Erythroblast (primary cell): ENCODE measurements at places on chromosomes 4 and X.
A peak's percentile ranks its signal among the peaks of the same experiment; 100 is the strongest.

- DNase-seq: no peak
Measured at GRCh38 chrX:42772874-42773273, 5.1 kb downstream of the PPP1R2C start.

GRCh38 chrX:19794690-19795089 is 92.7 kb downstream of the SH3KBP1 start:
- DNase-seq: no peak

GRCh38 chrX:81489987-81490386 is 288.1 kb downstream of the SH3BGRL start:
- DNase-seq: peak; percentile 1

GRCh38 chr4:169800541-169800940 is 42.8 kb upstream of the HPF1 start:
- DNase-seq: no peak

- no peak for DNase-seq
Measured at GRCh38 chr4:7261087-7261486, 68.7 kb downstream of the SORCS2 start.

DNA sequence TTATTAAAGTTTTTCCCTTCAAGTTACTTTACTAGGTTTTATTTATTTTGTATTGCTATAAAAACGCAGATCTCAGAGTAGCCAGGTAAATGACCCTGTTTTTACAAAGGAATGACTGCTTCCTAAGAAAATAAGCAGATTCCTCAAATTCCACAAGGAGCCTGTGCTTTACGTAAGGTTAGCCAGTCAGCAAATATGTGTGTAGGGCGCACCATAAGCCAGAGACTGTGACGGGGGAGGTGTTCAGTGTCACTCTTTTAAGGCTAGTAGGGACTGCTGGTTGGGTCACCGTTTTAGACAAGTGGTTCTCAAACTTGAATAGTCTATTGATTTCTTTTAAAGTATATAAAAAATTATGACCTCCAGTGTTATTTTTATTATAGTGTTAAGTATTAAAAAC is 119.9 kb downstream of the ANK2 start:
- DNase-seq: no peak

- DNase-seq: no peak
Measured at GRCh38 chr4:141569141-141569540, 67.2 kb upstream of the IL15 start.

- no peak for DNase-seq
Measured at GRCh38 chr4:77695774-77696173, 90.2 kb downstream of the CXCL13 start.
